ENCODE measurements at places on chromosomes 2 and 18.

DNA sequence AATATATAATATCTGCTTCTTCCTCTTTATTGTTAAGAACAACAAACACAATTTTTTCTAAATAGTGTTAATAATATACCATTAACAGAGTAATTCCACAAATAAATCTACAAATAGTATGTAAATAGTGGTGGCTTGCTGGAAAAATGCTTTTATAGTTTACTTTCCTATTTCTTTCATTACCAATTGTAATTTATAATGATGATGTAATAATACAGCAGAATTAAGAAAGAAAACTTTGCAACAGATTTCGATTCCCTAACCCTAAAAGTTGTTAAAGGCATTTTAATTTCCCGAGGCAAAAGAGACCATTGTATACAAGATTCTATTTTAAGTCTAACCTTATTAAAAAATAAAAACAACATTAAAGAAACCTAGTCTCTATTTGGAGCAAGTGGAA is 307.9 kb downstream of the CCDC178 start:
- DNase-seq, result no peak

DNA sequence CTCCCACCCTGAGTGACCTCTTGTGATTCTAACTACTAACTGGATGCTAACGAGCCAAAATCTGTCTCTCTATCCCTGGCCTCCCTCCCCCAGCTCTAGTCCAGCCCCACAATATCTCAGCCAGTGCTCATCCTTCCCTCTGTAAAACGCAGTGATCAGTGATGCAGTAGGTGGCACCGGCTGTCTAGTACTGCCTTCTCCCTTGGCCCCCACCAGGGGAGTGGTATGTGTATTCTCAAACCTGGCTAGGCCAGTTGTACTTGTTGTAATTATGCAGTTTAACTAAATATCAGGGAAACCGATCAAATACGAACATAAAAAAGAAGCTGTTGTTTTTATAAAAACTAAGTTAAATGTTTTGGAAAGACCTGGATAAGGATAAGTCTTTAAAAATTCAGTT is 113.2 kb upstream of the ALPP start:
- no peak for DNase-seq

GRCh38 chr2:181686576-181687185 is 6.4 kb upstream of the NEUROD1 start:
- no peak for DNase-seq

DNA sequence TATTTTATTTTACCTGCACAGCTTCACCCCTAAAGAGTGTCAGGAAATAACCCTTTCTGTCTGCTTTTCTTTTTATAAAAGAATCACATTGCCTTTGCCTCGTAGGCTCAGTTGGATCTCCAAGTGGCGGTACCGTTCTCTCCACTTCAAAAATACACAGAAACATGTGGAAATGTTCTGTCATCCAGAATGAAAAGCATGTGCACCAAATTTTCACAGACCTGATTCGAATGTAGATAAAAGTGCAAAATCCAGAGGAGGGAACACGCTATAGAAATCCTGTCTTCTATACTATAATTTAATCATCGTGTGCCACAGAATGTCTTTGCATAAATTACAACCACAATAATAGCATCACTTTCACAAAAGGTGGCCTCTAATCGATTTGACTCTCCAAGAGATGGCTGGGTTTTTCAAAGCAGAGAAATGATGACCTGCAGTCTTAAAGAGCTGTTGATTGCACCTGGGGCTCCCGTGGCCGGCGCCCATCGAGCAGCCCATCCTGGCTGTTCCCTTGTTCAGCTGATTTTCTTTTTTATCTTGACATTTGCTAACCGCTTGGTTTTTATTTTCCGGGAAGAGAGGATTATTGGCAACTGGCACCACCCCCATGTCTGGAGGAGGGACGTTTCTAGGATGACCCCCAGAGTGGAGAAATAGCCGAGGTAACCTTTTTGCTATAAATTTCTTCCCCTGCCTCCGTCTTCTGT is 290.2 kb downstream of the SOX11 start:
- DNase-seq, result no peak

- DNase-seq, result peak; percentile 59
These were observed 1.4 kb downstream of the B3GNT2 start for GRCh38 chr2:62197011-62197924.

GRCh38 chr2:238525990-238526389 is 99.3 kb downstream of the ASB1 start:
- no peak for DNase-seq

DNA sequence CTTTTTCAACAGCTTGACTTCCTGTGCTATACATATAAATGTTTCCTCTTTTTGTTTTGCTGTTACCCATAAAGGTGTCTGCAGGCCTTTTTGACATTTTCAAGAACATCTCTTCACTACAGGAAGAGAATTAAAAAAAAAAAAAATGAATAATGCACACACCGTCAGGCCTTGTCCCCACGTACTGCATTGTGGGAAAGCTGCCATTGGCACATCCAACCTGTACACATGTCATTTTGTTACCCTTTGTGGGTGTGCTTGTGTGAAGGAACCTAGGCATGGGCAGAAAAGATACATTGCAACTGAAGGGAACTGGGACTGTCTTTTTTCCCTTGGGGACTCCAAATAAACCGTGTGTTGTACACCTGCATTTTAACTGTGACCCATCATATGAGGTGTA is 16.8 kb upstream of the TMEM37 start:
- no peak for DNase-seq

- no peak for DNase-seq
These were observed 542.1 kb upstream of the SYT4 start for GRCh38 chr18:43819397-43819796.

- no peak for DNase-seq
These were observed 114.1 kb downstream of the GBX2 start for GRCh38 chr2:236054125-236054524.

- peak; percentile 83 for DNase-seq
These were observed 10.3 kb upstream of the CXXC1 start for GRCh38 chr18:50297621-50298442.

DNA sequence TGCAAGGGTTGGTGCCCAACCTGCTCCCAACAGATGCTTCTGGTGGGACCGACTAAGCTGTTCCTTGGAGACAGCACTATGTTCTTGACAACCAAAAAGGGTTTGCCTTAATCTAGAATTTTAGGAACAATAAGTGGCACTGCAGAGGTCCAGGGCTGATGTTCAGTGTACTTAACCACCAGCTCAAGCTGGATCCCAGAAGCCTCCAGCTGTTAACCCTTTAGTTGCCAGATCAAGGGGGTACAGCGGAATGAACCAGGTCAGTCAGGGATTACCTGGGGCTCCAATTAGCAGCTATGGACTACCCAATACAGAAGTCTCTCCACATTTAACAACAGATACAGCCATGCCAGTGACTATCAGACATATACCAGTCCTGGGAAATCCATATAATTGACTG is 3.5 kb downstream of the GPR75 start:
- DNase-seq, result no peak
